Stimulated activated CD4-positive, alpha-beta T cell treated with anti-CD3 and anti-CD28 coated beads, Interleukin-4, amount 100 ng/mL, for 24 hours (primary cell): ENCODE measurements at places on chromosomes 2 and 18.

DNA sequence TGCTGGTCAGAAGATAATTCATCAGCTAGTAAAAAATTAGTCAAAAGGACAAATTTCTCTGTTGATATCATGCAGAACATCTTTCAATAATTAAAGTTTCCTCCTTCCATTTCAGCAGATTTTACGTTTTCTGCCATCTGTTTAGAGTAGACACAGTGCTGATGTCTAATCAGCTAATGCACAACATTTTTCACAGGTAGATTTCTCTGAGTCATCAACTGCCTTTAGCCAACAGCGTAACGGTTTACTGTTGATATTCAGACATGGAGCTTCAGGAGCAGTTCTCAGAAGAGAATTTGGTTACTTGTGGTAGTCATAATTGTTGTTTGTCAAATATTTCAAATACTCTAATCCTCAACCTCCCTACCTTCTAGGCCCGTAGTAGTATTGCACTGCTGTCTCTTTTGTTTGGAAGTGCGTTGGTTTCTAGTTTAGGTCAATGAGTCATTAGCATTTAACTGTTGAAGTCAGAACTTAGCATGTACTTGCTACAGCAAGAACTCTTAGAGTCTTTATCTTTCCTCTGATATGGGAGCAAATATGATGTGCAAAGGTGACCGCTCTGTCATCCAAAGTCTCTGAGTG lies 86.8 kb upstream of the TFPI start:
- DNase-seq: no peak

- no peak for DNase-seq
Observed at GRCh38 chr2:224969095-224969494, 73.2 kb downstream of the DOCK10 start.

GRCh38 chr2:46798998-46799698 lies 116.5 kb downstream of the MCFD2 start:
- no peak for DNase-seq

DNA sequence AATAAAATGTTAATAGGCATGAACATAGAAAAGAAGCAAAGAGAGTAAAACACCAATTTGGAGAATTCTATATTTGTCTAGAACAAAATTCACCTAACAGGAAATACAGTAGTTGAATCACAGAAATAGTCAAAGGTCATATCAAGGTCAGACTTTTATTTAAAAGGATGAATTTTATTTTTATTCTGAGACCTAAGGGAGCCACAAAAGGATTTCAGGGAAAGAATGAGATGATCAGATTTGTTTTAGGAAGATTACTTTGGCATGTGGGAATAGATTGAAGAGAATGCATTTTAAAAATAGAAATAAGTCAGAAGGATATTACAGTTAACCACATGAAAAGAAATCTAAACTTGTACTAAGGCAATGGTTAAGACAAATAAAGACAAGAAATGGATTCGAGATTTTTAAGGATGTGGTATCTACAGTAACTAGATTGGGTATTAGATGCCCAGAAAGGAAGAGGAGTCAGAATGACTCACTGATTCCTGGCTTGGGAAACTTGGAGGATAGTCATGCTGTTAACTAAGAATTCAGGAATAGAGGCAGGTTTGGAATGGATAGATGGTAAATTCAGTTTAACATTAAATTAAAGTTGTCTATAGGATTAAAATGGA lies 56.0 kb downstream of the METTL4 start:
- no peak for DNase-seq

GRCh38 chr2:241316825-241317224 lies 1.1 kb downstream of the SEPTIN2 start:
- DNase-seq: no peak

GRCh38 chr2:37325625-37326071 lies 1.0 kb upstream of the PRKD3 start:
- DNase-seq: no peak

GRCh38 chr2:17380003-17380402 lies 138.2 kb downstream of the RAD51AP2 start:
- no peak for DNase-seq

- no peak for DNase-seq
Observed at GRCh38 chr2:46490521-46491141, 11.3 kb downstream of the TMEM247 start.

DNA sequence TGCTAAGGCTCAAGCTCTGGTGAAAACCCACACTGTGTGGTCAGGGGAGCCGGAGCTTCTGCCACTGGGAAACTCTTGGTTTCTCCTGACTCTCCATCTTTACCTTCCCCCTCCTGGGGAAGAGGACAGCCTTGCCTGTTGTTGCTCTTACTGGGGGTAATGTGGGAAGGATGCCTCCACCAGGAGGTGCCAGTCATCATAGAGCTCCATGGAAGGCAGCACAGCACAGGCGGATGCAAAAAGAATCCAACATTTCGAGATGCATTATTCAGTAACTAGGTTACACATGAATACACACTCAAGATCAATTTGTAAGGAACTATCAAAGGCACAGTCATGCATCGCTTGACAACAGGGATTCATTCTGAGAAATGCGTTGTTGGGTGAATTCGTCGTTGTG lies 322.6 kb downstream of the AFF3 start:
- no peak for DNase-seq

- DNase-seq: no peak
Observed at GRCh38 chr18:4748975-4749374, 293.9 kb upstream of the DLGAP1 start.

DNA sequence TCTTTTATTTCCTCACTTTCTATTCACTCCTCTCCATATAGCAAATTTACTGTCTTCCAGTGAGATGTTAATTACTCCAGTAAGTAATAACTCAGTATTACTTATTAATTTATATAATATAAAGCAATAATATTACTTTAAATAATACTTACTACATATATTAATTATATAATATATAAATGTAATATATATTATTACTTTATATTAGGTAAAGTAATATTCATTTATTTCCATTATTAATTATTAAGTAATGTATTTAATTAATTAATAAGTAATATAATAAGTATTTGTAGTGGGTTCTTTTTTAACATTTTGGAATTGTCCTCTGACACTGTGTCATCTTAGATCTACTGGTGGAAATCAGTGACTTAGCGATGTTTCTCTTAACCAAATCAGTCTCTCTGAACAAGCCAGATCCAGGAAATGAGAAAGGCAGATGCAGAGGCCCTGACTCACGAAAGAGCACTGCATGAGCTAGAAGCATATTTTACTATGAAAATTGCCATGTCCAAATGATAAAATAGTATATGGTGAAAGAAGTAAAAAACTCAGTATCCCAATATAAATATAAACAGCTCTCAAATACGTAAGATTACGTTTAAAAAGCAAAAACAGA lies 115.9 kb downstream of the DSEL start:
- no peak for DNase-seq

GRCh38 chr2:3557639-3558204 lies 411 bp downstream of the RNASEH1 start:
- DNase-seq: no peak

- no peak for DNase-seq
Observed at GRCh38 chr2:229043681-229044080, 227.4 kb downstream of the PID1 start.

DNA sequence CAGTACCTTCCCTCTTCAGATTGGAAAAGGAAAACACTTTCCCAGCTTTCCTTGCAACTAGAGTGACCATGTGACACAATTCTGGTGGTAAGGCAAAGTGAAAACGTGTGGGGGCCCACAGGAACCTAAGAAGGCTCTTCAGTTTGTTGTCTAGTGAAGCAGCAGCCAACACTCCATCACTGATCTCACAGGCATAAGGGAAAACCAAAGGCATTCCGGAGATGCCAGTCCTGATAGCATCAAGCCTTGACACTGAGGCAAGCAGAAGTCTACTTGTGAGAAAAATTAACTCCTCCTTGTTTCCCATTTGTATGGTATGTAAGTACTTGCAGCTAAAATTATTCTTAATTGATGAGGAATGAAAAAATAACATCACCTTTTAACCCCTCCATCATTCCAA lies 88.3 kb downstream of the ETAA1 start:
- no peak for DNase-seq

DNA sequence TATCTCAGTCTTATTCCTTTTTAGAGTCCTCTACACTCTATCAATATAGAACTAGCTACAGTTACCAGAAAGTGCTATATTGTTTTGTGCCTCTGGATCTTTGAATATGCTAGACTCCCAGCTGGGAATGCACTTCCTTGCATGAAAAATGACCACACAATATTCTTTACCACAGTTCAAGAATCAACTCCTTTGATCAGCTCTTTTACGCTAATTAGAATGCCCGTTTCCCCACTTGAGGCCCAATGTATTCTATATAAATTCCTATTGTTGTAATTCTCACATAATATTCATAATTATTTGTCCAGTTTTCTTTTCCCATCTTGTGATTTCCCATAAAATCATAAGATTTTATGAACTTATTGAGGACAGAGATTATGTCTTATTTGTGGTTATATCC lies 142.2 kb downstream of the UBE2E3 start:
- DNase-seq: no peak

- DNase-seq: no peak
Observed at GRCh38 chr2:60426341-60426740, 127.1 kb downstream of the BCL11A start.

- no peak for DNase-seq
Observed at GRCh38 chr2:196957881-196958525, 31.5 kb upstream of the PGAP1 start.

DNA sequence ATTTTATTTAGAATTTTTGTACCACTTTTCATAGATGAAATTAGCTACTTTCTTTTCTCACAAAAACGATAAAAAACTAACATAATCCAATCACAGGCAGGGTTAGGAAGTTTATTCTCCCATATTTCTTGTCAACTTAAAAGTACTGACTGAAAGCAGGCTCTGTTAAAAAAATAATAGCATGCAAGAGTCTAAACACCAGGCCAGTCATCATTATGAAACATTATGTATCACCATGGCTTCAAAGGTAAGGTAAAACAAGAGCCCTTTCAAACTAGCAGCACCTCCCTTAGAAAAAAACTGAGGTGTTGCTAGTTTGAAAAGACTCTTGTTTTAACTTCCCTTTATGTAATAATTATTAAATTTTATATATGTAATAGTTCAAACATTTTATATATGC lies 848.0 kb downstream of the RNF144A start:
- no peak for DNase-seq

GRCh38 chr2:20675701-20676352 lies 8.9 kb downstream of the GDF7 start:
- no peak for DNase-seq

DNA sequence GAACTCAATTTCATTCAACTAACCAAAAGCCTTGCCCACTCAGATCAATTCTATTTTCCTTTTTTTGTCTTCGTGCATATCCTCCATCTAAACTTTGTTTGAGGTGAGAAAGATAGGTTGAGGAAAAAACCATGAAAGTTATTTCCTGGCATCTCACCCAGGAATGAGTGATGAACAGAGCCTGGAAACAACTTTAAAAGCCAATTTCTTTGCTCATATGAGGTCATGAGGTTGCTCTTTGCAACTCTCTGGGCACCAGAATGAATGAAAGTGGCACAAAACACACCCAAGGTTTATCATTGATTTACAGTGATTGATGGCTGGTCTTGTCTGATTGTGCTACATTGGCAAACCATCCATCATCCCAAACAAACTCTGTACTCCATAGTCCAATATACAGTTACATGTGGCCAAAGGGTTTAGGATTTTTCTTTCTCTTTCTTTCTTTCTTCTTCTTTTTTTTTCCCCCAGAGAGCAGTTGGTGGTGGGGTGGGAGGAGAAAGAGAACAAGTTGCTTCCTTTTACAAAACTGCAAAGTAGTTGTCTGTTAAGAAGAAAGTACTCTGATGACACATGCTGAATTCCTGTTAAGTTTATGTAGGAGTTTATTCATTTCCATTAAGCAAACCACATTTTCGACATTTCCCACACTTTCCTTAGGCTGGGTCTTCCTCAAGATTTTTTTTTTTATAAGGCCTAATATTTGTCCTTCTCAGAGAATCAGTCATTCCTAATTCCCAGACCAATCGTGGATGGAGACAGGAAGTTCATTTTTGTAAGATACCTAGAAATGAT lies 575.9 kb upstream of the ZEB2 start:
- DNase-seq: no peak

DNA sequence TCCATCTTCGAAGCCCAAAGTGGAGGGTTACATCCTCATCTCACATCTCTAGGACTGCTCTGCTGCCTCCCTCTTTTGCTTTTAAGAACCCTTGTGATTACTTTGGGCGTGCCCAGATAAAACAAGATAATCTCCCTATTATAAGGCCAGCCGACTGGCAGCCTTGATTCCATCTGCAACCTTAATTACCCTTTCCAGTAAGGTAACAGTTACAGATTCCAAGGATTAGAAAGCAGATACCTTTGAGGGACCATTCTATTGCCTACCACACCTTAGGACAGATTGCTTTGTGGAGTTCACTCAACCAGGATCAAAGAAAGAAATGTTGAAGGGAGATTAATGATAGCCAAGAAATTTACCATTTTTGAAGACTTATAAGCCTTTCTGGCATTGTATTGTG lies 250.8 kb upstream of the ACVR2A start:
- no peak for DNase-seq

- DNase-seq: no peak
Observed at GRCh38 chr2:241885946-241886643, 16.6 kb downstream of the RTP5 start.

DNA sequence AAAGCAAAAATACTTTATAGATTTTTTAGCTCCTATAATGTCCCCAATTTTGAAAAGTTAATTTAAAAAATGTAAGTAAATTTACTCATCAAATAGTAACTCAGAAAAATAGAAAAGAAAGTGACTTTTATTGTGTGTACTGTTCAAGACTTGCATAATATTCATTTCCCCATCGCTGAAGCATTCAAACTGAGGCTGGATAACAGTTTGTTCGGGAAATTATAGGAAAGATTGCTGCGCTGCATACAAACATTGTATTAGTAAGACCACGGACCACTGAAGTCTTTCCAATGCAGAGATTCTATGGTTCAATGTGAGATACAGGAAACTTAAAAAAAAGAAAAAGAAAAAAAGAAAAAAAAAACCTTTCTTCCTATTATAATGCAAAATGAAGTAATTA lies 10.4 kb downstream of the STK17B start:
- no peak for DNase-seq

DNA sequence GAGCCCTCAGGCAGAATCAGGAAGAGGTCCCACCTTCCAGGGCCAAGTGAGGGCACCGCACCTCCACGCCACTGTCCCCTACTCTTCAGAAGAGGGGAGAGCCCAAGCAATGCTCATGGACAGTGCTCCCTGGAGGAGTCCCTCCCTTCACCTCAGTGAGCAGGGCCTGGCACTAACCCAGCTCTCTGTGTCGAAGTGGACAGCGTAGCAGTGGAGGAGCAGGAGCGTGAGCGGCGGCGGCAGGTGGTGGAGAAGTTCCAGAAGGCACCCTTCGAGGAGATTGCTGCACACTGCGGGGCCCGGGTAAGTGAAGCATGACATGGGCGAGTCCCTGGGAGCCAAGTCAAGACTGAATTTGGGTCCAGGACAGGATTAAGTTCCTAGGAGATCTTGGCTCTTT lies 16.7 kb downstream of the POMC start:
- no peak for DNase-seq

- no peak for DNase-seq
Observed at GRCh38 chr18:57075716-57076400, 71.0 kb upstream of the BOD1L2 start.

GRCh38 chr2:70732766-70733645 lies 35.0 kb downstream of the ADD2 start:
- DNase-seq: no peak

- no peak for DNase-seq
Observed at GRCh38 chr2:69588403-69588802, 55.1 kb downstream of the AAK1 start.
